ENCODE measurements at places on chromosomes 4 and X.

- DNase-seq: no peak
These were observed 320.1 kb downstream of the TRIML1 start for GRCh38 chr4:188459381-188459780.

- DNase-seq: peak; percentile 73
These were observed 999.0 kb upstream of the ADGRL3 start for GRCh38 chr4:60201052-60201673.

GRCh38 chr4:113905301-113905700 lies 74.1 kb downstream of the ARSJ start:
- DNase-seq: no peak

- DNase-seq: no peak
These were observed 413.2 kb upstream of the CXorf51B start for GRCh38 chrX:146396409-146396808.

DNA sequence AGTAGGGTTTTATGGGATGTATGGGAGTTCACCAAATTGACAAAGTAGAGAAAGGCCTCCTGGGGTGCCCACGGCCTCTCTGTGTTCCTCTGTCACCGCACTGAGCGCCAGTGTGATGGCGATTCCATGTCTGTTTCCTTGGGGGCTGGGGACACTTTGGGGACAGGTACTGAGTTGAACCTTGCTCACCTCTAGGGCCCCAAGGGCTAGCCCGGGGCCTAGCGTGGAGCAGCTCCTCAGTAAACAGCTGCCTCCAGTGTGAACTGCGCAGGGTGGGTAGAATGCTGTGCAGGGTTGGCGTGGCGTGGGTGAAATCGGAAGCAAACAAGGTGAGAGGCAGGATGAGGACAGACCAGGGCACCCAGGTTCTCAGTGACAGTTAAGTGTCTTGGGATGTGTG lies 97.8 kb downstream of the PPP2R2C start:
- DNase-seq: no peak

All from NCI-H2029 treated with DMSO at 0.1 percent for 48 hours (cell line).